ENCODE measurements at places on chromosomes 11 and 22. TPM values are rescaled to one million over a fixed set of nuclear protein-coding genes. Genes with fewer than 3 reads are reported as not detected.

KDM4E gene
- total RNA-seq: not detected

SLC5A1 gene
- total RNA-seq: not detected

GRCh38 chr11:65215441-65216076, 33.8 kb downstream of the CAPN1 start:
- no peak for DNase-seq

DNA sequence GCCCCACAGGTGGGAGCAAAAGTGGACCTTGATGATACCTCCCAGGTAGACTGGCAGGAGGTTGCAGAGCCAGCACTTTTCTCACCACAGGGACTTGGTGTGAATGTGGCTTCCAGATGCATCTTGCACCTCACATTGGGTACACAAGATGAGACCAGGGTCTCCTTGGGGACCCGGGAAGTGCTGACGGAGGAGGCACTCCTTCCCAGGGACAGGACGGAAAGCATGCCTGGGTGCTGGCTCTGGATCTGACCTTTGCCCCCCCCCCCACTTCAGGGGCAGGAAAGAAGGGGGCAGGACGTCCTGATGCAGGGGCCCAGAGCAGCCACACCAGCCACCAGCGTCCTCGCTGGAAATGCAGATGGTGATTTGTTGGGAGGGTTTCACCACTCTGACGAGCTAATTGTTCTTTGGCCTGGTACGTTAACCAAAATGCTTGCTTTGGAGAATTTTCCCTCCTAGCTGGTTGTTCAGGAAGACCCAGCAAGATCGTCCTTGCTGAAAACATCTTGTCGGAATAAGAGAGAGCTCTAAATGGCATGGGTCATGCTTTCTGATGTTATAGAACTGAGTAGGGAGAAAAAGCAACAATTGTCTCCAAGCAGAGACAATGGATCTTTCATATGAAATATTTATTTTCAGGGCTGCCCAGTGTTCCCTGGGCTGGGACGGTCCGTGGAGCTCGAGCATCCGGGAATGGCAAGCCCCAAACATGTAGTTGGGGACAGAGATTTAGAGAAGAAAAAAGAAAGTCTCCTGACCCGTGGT, 74.4 kb upstream of the PPARA start:
- no peak for DNase-seq

- no peak for DNase-seq
Observed at GRCh38 chr11:34114471-34114870, 9.0 kb downstream of the NAT10 start.

LAMTOR1 gene
- 70.2 TPM for total RNA-seq

DNA sequence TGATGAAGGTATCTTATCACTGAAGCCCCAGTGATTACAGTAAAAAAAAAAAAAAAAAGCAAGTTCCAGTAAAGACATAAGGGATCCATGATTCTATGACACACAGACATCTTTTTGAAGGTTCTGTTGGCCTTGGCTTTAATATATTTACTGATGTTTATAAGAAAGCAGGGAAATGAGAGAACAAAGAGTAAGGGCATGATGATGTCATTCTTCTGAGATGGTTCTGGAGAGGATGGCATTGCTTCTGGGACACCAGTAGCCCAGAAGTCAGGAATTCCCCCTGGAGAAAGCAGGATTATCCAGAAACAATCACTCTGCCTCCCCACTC, 233.6 kb downstream of the FAM76B start:
- no peak for DNase-seq
